ENCODE measurements at places on chromosomes 2 and 18.

GRCh38 chr2:105455488-105456003, 56.7 kb upstream of the FHL2 start:
- no peak for DNase-seq

GRCh38 chr2:47654790-47655562, 128.0 kb upstream of the MSH6 start:
- no peak for DNase-seq

DNA sequence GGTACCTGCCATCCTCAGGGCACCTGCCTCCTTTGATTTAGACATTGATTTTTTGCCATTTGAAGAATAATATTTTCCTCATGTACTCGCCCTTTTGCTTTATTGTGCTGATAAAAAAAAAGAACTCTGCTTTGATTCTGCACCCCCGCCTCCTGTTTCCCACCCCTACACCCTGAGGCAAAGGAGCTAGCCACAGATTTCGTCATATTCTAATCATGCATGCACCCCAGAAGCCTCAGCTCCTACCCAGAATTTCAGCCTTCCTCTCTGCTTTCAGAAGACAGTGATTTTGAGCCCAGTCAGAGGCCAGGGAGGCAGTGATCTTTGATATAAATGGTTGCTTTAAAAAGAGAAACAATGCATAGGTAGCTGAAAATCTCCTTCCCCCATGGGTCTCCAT, 329.0 kb downstream of the PTPRM start:
- DNase-seq = no peak

GRCh38 chr2:70532244-70532935, 21.2 kb downstream of the TGFA start:
- DNase-seq = no peak

Data from MV-4-11 (cell line).